ENCODE measurements at places on chromosomes 12 and 14.

DNA sequence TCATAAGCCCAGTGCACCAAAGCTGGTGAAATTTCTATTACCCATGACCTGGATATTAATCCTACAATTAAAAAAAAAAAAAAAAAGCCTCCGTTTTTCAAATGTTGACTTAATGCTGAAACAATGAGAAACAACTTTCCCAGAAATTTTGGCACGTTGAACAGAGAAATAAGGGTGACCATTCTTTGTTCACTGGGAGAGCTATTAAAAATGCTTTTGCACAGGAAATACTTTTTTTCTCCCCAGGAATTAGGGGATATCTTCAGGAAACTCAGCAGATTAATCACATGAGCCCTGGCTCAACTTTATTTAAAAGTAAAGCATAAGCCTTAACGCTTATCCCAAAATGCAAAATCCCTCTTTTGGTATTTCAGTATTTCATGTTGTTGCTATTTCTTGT, 54.8 kb upstream of the FLRT2 start:
- no peak for DNase-seq

- DNase-seq, result no peak
Observed at GRCh38 chr14:50816395-50817047, 14.4 kb downstream of the NIN start.

DNA sequence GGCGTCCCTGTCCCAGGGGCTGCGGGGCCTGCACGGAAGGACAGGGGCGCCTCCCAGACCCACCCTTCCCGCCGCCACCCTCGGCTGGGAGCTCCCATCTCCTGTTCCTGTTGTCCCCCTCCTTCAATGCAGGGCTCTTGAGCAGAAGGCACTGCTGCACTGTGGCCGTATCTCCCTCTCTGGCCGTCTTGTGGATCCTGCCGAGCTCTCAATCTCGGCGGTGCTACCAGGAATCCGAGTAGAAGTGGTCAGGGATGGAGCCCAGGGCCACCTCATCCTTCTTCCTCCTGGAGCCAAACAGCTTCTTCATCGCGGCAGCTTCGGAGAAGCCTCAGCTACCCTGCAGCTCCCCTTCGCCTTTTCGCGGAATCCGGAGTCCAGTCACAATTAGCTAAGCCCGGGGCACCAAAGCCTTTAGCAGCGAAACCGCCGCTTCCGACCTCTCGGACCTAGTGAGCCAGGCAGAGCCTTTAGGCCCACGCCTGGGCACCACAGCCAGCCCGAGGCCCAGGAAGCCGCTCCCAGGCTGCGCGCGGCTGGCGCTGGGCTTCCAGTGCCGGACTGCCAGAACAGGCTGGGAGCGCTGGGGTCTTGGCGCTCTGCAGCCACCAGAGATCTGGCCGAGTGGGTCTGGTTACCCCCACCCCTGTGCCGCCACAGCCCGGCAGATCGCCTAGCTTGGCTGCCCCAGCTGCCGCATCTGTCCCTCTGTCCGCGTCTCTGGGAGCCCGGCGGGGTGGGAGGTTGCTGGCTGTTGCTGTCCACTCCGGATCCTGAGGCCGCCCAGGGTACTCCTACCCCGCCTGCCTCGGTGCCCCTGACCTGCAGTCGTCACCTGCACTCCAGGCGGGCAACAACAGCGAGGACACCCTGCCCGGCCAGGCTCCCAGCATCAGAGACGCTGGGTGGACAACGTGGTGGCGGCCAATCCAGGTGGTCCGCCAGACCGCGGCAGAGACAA, 69.1 kb downstream of the ASCL4 start:
- no peak for DNase-seq

DNA sequence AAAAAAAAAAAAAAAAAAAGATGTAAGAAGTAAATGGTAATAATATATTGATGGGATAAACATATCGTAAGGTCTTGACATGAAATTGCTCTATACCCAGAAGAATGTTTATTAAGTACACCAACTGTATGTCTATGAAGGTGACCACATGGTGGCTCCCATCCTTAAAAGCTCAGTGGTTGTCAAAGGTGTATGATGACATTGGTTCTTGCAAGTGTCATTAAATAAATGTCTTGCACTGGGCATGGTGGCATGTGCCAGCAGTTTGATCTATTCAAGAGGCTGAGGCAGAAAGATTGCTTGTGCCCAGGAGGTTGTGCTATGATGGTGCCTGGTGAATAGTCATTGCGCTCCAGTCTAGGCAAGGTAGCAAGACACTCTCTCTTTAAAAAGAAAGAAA, 10.4 kb downstream of the CCT2 start:
- no peak for DNase-seq

DNA sequence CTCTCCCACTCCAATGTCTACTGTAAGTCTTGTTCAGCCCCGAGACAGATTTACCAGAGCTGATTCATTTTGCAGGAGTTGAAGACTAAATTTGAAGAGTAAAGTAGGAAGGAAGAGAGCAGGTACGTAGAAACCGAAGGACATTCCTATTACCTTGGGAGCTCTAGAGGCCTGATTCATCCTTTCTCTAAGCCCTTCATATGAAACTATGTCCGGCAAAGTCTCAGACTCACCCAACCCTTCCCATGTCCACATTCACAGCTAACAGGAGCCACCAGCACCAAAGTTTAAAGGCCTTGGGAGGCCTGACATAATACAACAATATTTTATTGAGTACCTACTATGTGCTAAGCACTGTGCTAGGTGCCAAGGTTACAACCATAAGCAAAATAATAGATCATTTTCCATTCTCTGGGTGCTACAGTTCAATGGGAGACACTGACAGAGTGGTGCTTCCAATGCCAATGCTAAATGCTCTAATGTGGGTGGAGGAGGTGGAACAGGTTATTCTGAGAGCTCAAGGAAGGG, 86.6 kb downstream of the PHLDA1 start:
- no peak for DNase-seq

DNA sequence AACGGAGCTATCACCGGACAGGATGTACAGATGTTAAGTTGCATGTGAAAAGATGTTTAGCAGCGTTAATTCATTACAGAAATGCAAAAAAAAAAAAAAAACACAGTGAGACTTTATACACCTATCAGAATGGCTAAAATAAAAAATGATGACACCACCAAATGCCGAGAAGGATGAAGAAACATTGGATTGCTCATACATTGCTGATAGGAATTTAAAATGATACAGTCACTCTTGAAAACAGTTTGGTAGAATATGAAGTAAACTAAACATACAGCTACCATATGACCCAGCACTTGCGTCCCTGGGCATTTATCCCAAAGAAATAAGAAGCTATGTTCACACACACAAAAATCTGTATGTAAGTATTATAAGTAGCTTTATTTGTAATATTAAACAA, 574.1 kb downstream of the SLC16A7 start:
- DNase-seq, result no peak

DNA sequence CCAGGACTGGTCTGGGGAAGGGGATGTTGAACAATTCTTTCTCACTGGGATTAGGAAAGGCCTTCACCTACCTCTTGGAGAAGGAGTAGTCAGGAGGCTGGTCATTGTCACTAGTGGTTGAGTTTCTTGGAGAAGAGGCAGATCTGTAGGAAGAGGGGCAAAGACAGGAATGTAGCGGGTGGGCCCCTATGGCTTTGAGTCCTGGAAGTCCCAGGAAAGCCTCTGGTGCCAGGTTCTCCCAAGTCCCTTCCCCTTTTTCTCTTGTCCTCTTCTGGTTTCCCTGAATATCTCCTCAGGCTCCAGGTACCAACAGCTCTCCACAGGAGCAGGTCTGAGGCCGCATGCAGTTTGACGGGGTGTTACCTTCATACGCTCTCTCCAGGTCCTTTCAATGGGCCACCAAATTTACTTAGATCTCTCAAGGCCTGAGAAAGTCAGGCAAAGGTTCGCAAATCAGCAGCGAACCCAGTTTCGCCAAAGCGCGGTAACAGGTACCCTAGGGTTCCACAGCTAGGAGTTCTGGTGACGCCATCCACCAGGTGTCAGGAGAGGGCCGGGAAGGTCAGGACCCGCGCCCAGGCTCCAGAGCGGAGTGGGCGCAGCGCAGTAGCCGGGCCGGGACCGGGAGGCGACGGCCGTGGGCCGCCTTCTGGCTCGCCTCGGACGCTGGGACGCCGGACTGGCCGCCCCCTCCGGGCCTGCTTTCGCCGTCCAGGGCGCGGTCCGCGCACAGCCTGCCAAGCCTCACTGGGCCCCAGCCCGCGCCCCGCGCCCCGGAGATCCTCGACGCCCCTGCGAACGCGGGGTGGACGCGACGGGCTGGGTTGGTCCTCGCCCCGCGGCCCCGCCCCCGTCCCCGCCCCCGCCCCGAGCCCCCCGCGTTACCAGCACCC, 795 bp downstream of the SMAGP start:
- DNase-seq, result peak; percentile 26

GRCh38 chr14:46230540-46230939, 421.0 kb downstream of the RPL10L start:
- no peak for DNase-seq

DNA sequence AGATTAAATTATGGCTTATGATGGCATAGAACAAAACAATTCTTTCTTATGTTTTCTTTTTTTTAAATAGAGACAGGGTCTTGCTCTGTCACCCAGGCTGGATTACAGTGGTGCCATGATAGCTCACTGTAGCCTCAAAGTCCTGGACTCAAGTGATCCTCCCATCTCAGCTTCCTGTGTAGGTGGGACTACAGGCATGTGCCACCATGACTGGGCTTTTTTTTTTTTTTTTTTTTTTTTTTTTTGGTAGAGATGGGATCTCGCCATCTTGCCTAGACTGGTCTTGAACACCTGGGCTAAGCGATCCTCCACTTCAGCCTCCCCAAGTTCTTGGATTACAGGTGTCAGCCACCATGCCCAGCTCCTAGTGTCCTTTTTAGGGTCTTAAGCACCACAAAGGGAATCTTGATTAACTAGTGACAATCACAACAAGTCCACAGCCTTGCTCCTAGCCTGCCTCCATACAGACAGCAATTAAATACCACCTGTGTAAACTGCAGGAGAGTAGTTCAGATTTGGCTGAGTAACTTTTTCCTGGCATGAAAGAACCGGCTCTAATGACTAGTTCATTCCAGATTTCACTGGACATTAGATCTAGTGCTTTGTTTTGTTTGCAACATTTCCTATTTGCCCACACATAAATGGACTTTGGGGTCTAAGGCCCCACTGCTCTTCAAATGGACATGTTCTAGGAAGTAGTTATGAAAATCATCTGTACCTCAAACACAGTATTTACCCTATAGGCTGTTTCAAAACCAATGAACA, 61.6 kb downstream of the SH2B3 start:
- DNase-seq, result no peak

DNA sequence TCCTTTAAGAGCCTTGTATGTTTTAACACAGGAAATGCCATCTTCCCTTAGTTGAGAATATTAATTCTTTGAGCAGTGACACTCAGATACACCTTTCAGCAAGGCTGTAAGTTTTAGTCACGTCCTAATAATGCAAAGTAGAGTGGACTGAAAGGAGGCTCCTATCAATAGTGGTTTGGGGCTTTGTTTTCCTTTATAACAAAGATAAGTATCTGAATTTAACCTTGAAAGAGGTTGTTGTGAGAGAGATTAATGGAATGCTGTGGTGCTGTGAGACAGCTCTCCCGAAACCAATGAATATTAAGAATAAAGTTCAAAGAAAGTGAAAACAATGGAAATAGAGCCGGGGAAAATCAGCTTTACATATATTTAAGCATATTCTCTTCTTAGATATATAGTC, 259.6 kb downstream of the ERC1 start:
- no peak for DNase-seq

GRCh38 chr12:27859648-27860047, 79.6 kb upstream of the MANSC4 start:
- no peak for DNase-seq

DNA sequence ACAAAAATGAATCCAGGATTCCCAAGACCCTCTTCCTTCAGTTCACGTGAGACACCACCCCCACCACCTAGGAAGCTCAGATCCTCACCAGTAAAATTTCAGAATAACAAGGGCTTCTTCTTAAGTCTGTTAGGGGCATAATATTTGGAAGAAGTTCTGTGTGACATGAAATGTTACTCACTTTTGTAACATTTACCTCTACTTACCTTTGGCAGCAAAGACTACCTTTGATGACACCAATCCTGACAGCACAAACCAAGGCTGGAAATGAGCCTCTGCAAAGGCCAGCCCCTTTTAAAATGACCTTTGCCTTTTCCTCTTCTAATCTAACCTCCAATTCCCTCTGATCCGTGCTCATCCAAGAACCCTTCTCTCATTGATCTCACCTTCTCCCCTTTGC, 19.4 kb upstream of the KRT77 start:
- no peak for DNase-seq

DNA sequence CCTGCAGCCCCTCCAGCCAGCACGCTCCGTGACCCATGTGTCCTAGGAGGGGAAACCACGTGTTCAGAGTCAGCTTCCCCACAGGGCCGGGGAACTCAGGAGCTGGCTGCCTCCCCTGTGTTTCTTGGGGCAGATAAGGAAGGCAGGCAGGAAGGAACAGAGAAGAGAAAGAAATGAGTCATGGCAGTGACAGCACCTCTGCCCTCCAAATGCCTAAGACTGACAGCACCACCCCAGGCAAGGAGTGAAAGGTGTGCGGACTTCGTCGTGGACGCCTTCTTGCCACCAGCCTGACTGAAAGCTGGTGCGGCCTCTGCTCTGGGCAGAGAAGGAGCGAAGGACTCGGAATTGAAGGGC, 167.0 kb upstream of the FKBP4 start:
- DNase-seq, result no peak

DNA sequence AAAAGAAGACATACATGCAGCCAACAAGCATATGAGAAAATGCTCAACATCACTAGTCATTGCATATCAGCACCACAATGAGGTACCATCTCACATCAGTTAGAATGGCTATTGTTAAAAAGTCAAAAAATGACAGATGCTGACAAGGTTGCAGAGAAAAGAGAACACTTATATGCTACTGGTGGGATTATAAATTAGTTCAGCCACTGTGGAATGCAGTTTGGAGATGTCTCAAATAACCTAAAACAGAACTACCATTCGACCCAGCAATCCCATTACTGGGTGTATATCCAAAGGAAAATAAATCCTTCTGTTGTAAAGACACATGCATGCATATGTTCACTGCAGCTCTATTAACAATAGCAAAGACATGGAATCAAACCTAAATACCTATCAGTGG, 238.4 kb downstream of the KCNC2 start:
- no peak for DNase-seq

GRCh38 chr12:2537868-2538541, 256.8 kb upstream of the FKBP4 start:
- DNase-seq, result no peak

DNA sequence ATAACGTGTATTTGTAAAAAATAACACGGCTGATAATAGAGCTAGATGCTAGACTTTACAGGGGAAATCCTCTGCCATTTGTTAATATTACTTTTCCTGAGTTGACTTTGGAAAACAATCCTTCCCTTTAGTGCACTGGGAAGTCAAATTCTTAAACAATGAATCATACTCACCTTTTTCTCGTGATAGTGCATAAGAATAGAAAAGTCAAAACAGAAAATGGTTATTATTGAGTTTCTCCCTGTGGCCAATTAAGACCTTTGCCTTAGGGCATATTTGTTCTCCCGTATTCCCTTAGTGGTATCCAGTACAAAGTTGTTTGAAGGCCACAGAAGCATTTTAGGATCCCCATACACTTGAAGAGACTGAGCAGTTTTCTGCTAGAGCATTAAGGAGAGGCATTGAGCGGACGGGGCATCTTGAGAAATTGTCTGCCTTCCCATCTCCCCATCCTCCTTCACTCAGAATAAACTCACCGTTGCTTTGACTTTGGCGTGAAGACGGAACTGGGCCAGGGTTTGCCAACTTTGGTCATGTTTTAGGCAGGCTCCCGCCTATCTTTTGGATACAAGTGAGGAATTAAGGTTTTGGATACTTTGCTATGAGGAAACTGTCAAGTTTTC, 171.3 kb downstream of the TMTC2 start:
- DNase-seq, result no peak

- no peak for DNase-seq
Observed at GRCh38 chr14:94126419-94126677, 3.1 kb downstream of the IFI27L2 start.

- peak; percentile 65 for DNase-seq
Observed at GRCh38 chr14:77203611-77204458, 22.2 kb downstream of the TMEM63C start.
